NCI-H526 (cell line): ENCODE measurements at places on chromosomes 5 and 9.

GRCh38 chr5:131228646-131229045, 35.2 kb upstream of the CDC42SE2 start:
- DNase-seq = no peak

GRCh38 chr5:132234684-132235062, 7.0 kb upstream of the P4HA2 start:
- DNase-seq = no peak

- no peak for DNase-seq
Measured at GRCh38 chr9:136858452-136858843, 6.3 kb downstream of the MAMDC4 start.

DNA sequence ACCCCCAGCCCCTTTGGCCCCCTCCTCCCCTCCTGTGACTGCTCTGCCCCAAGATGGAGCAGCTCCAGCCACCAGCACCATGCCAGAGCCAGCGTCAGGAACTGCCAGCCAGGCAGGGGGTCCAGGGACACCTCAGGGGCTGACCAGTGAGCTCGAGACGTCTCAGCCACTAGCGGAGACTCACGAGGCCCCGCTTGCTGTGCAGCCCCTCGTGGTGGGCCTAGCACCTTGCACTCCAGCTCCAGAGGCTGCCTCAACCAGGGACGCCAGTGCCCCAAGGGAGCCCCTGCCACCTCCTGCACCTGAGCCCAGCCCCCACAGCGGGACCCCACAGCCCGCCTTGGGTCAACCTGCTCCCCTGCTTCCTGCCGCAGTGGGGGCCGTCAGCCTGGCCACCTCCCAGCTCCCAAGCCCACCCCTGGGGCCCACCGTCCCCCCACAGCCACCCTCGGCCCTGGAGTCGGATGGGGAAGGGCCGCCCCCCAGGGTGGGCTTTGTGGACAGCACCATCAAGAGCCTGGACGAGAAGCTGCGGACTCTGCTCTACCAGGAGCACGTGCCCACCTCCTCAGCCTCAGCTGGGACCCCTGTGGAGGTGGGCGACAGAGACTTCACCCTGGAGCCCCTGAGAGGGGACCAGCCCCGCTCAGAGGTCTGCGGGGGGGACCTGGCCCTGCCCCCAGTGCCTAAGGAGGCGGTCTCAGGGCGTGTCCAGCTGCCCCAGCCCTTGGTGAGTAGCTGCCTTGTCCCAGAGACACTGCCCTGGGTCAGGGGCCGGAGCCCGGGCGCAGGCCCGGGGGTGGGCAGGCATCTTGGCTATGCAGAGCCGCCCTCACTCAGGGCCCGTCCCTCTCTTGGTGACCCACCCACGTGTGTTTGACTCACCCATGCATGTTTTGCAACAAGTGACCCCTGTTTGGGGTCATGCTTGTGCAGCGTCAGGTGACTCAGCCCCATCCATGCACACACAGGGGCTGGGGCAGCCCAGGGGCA, 105.2 kb downstream of the WNK2 start:
- DNase-seq = no peak

DNA sequence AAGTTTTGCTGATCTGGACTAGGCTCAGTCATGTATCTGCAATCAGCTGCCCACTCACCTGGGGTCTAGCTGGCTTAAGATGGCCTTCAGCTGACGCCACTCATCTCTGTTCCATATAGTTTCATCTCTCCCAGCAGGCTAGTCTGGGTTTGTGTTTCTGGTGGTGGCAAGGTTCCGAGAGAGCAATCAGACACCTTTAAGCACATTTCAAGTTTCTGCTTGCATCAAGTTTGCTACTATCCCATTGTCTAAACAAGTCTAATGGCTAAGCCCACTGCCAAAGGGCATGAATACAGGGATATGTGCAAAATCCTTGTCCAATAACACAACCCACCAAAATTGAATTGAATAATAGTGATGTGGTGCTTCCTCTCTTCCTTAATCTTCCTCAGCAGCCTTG, 251.7 kb downstream of the PIK3R1 start:
- DNase-seq = no peak

DNA sequence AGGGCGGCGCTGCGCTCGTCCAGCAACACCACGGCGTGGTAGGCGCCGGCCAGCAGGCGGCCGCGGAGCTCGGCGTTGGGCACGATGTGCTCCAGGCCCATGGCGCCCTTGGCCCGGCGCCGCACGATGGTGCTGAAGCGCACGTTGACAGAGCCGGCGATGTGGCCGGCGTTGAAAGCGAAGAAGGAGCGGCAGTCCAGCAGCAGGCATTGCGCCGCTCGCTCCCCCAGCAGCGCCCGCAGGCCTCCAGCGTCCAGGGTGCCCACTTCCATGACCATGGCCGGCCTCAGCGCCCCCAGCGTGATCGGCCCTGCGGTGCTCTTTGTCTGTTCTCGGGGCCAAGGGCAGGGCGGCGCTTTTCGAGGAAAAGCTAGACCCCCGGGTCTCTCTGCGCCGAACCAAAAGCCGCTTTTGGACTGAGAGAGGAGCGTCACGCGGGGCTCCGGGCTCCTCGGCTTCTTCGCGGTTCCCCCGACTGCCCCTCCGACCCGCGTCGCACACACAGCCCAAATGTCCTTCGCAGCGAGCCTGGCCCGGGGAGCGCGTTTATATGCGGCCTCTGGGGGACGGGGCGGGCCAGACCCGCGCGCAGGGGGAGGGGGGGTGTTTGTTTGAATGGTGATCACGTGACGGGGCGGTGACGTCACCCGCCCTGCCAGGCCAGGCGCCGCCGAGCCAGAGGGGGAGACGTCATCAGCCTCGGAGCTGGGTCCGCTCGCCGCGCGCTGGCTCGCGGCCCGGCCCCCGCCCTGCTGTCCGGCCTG, at the start of gene DUSP1:
Gene DUSP1 (minus strand): TSS at position 521 of the 764 bp plus-strand sequence. CDS start 243 bp downstream, at position 278.
- DNase-seq = peak; percentile 93

- DNase-seq = no peak
Measured at GRCh38 chr9:137588891-137589290, 1.4 kb downstream of the ZMYND19 start.

DNA sequence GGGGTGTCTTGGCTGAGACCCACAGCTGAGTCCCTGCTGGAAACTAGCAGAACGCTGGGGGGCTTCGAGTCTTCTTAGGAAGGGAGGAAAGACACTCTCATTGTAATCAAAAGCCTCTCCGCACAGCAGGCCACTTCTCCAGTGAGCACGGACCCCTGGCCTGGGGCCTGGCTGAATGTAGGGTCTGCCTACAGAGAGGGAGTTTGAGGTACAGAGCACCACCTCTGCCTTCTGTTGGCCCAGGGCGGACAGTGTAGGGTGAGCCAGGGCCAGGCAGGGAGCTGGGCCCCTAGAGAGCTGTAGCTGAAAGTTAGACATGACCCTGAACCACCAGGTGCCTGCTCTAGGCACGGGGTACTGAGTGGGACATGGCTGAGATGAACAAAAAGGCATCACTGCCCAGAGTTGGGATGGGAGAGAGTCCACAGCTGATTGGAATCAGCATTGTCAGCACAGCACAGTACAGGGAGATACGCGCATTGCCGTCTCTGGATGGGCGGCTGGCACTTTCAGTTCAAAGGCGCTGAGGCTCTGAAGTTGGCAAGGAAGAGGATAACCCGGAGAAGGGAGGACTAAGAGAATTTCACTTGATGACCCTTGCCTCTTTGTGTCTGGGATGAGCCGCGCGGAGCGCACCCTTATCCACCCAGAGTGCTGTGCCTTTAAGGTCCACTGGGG, 363 bp upstream of the SLC25A48 start:
- no peak for DNase-seq

- no peak for DNase-seq
Measured at GRCh38 chr5:56337715-56338319, 104.7 kb upstream of the ANKRD55 start.

DNA sequence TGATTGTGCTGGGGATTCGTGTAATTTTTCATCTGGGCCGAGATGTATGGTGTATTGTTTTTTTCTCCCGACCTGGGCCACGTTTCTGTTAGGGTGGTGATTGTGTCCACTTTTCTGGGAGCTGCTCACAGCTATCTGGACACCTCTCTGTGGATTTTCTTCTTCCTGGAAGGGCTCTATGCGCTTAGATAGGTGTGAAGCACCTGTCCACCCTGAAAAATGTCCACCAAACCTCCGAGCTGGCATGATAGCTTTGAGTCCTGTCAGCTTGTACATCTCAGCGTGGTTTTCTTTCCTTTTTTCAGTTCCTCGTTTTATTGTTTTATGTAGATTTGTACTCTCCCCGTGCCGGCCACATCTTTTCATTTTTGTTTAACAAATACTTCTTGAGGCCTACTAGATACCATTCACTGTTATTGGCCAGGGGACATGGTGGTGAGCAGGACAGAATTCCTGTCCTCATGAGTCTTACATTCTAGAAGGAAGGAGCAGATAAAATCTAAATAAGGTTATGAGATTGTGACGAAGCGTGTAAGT, 1.1 kb downstream of the UGCG start:
- peak; percentile 68 for DNase-seq

- DNase-seq = no peak
Measured at GRCh38 chr9:7227951-7228350, 470.2 kb downstream of the KDM4C start.

- DNase-seq = no peak
Measured at GRCh38 chr5:54764102-54765090, 221.0 kb downstream of the ESM1 start.

GRCh38 chr9:136762221-136762691, 2.1 kb downstream of the LCN15 start:
- DNase-seq = no peak

DNA sequence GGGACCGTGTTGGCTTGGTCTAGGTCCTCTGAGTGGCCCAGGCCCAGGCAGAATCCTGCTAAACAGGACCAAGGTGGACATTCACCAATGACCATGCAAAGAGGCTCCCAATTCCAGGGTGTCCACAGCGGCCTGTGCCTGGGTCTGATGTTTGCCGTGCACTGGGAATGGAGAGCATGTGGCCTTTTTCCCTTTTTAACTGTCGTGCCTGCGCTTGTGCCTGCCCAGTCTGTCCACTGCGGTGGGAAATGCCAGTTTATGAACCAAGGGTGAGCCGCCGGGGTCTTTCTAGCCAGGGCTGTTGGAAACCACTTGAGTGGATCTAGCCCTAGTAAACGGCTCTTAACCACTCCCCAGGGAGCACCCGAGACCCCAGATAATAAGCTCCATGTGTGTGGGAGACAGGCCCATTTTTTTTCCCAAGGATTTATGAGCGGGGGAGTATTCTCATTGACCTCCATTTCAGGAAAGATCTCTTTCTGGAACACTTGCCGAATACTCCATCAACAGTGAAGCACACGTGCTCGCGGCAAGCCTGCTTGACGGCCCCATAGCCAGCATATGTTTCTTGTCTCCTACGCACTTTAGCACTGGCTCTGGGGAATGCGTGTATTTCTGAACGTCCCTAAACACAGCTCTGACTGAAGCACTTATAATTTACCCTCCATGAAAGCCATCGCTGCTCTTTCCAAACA, 93.2 kb upstream of the PHYKPL start:
- DNase-seq = no peak

DNA sequence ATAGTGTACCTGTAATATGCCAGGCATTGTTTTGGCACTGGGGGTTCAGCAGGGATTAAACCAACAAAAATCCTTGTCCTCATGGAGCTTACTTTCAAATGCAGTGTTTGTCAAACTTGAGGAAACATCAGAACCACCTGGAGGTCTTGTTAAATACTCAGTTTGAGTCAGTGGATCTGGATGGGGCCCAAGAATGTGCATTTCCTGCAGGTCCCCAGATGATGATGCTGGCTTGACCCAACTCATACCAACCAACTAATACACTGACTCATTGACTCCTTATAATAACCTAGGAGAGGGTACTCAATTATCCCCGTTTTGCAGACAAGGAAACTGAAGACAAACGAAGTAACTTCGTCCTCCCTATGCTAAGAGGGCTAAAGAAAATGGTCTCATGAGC, 11.3 kb downstream of the WWC1 start:
- DNase-seq = no peak

DNA sequence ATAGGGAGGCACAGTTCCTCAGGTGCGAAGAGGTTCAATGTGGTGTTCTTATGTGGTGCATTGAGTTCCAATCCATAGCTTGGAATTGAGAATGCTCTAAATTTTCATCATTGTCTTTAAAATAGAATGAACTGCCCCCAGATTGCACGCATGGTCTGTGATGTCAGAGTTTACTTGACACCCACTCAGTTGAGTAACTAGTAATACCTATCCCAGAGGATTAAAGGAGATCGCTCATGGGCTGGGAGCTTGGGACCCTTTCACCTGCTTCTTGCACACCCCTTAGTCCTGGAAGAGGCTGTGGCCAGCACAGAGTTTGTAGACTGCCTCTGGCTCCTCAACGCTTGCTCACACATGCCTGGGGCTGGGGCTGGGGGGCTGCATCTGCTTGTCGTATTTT, 95.1 kb upstream of the OTULINL start:
- no peak for DNase-seq

DNA sequence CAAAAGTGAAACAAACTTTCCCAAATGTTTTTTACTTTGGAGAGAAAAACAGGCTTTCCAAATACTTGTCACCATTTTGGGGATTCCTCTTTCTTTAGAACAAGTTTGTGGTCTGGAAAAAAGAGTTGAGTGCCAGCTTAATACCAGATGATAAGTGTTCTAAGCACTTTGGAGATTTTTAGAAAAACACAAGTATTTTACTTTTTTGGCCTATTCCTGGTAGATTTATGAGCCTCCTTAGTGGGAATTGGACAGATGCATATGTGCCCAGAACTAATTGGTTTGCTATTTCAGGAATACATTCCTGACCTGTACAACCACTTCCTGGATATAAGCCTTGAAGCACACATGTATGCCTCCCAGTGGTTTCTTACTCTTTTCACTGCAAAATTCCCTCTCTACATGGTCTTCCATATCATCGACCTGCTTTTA, 40.5 kb downstream of the GPR21 start:
- DNase-seq = no peak

GRCh38 chr9:16320338-16320902, 550.0 kb downstream of the BNC2 start:
- DNase-seq = no peak

- DNase-seq = no peak
Measured at GRCh38 chr9:134585746-134586706, 55.6 kb upstream of the COL5A1 start.

DNA sequence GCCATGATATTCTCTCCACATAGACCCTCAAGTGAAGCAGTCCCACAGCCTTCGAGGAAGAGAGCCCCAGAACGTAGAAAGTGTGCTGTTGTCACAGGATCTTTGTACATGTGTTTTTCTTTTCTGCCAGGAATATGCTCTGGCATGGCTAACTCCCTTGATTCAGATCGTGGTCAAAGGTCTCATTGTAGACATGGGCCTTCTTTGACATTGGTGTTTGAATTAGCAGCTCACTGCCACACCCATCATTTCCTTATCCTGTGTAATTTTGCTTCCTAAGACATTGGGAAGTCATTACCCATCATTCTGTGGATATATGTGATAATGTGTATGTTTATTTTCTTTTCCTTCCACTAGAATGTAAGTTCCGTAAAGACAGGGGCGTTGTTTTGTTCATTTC, 25.5 kb downstream of the MTRR start:
- DNase-seq = no peak
